ENCODE measurements at places on chromosomes 16 and 17. TPM values are rescaled to one million over a fixed set of nuclear protein-coding genes. Genes with fewer than 3 reads are reported as not detected.

The ITGB4 gene
- total RNA-seq: 43.3 TPM

The ZFP90 gene
- total RNA-seq: 19.6 TPM

The TEFM gene
- 7.3 TPM for total RNA-seq

The KCNH4 gene
- not detected for total RNA-seq

The KRTAP9-4 gene
- not detected for total RNA-seq

The HNF1B gene
- total RNA-seq: 17.0 TPM

The SLC5A10 gene
- not detected for total RNA-seq

The SHISA6 gene
- total RNA-seq: 1.0 TPM

The COG1 gene
- 27.7 TPM for total RNA-seq

The KRT31 gene
- total RNA-seq: not detected

The TPPP3 gene
- 40.0 TPM for total RNA-seq

All from upper lobe of left lung (tissue), 6 donors.